ENCODE measurements at places on chromosomes 7 and 10.

DNA sequence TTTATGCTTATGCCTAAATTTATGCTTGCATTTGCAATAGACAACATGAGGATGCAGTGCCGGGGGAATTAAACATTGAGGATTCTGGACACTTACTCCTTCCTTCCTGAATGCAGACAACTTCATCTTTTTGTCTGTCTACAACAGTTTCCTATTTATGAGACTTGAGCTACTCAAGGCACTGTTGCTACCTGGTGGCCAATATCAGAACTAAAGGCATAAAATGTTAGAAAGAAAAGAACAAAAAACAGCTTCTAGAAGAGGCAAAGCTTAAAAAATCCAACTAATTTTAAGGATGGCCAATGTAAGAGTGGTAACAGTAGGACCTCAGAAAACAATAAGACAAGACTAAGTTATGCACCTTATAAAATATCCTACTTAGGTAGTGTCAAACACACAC lies 144.5 kb upstream of the PTN start:
- no peak for DNase-seq

GRCh38 chr7:29275018-29275318 lies 80.4 kb downstream of the CHN2 start:
- DNase-seq, result no peak

DNA sequence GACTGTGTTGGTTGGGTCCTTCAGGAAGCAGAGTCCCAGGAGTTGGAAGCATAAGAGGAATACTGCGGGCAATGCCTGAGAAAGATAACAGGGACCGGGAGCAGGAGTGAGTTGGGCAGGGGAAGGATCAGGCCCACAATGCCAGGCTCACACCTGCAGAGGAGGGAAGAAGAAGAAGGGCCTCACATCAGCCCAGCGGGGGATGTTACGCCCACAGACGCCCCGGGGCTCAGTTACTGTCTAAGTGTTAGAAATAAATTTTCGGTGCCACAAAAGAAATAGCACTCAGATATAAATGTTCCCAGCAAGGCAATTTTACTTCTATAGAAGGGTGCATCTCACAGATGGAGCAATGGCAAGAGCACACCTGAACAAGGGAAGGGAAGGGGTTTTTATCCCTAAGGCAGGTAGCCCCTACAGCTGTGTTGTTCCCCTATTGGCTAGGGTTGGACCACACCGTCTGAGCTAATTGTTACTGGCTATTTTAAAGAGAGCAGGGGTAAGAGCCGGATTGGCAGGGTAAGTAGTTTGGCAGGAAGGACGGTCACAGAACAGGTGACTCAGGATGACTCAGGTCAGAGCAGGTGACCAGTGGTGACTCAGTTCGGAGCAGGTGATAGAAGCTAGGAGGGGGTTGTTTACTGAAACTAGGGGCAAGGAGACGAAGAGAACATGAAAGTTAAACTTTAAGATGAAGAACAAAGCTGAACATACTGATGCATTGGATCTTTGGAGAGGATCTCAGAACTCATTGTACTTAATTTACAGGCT lies at the start of gene NOS3:
TSS of gene NOS3 (plus strand) at position 602 of the 771 bp plus-strand sequence. CDS start 2,787 bp downstream, outside the sequence.
- no peak for DNase-seq

DNA sequence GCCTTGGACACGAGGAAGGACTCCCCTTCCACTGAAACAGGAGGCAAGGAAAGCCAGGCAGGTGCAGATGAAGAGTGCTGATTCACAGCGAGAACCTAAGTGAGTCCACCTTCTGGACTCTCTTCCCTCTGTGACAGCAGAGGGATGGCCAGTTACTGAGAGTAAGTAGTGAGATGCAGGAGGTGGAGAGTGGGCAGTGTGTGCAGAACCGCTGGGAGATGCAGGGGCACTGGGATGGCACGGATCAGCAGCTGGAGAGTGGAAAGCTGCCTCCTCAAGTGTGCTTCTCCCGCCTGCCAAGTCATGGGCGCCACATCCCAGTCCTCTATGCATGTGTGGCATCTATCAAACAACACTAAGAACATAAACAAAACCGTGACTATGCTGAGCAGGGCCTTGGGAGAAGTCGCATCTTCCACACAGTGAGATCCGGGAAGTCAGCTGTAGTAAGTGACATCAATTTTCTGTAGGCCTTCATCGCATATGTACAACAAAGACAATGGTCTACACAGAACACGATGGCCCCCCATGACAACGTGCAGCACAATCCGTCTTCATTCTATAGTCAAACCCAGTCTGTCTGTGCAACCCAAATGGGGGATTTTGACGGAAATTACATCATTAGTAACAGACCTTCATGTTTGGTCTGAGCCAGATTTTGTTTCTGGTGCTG lies 217.4 kb upstream of the KLF14 start:
- DNase-seq, result no peak

- DNase-seq, result no peak
Observed at GRCh38 chr7:136064081-136064480, 86.9 kb upstream of the MTPN start.

Measured in NCI-H1417 treated with DMSO at 0.1 percent for 48 hours (cell line).